ENCODE measurements at places on chromosomes 16 and 17. TPM values are rescaled to one million over a fixed set of nuclear protein-coding genes. Genes with fewer than 3 reads are reported as not detected.

- H3K27me3 ChIP-seq = no peaks in the 10 kb centered on the region
- DNase-seq = no peak
- H3K36me3 ChIP-seq = no peaks in the 10 kb centered on the region
- peaks cover 2% of the 10 kb centered on the region for H3K4me1 ChIP-seq
Observed at GRCh38 chr16:78240459-78241222, 141.2 kb downstream of the WWOX start.

The ZNF205 gene
- 21.1 TPM for total RNA-seq

- no peak overlapping the region for H3K4me3 ChIP-seq
- DNase-seq = no peak
- no peaks in the 10 kb centered on the region for H3K27me3 ChIP-seq
- H3K27ac ChIP-seq = no peak overlapping the region
- H3K36me3 ChIP-seq = peaks cover 2% of the 10 kb centered on the region
- H3K4me1 ChIP-seq = peaks cover 15% of the 10 kb centered on the region
Observed at GRCh38 chr17:70230850-70231640, 61.7 kb downstream of the KCNJ2 start.

The TBC1D3I gene
- 0.96 TPM for total RNA-seq

DNA sequence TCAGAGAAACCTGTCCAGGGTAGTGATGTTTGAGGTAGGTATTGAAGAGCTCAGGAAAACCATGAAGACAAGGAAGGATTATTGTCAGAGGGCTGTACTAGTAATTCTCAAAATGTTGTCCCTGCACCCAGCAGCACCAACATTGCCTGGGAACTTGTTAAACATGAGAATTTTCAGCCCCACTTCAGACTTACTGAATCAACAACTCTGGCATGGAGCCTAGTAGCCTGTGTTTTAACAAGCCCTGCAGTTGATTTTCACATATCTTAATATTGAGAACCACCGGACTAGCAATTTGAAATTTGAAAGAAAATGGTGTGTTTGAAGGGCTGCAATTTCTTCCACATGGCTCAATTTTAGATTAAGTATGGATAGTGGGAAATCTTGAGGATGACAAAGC lies 2.8 kb upstream of the KIF2B start:
- H3K4me1 ChIP-seq = no peaks in the 10 kb centered on the region
- no peak overlapping the region for H3K4me3 ChIP-seq
- peaks cover 4% of the 10 kb centered on the region for H3K36me3 ChIP-seq
- no peak overlapping the region for H3K27ac ChIP-seq

The PHAF1 gene
- 24.9 TPM for total RNA-seq
